ENCODE measurements at places on chromosomes 2 and 18.

- no peak for ATAC-seq
Observed at GRCh38 chr2:200258081-200258480, 48.4 kb upstream of the SPATS2L start.

GRCh38 chr2:28592481-28592880 lies 96.6 kb downstream of the PLB1 start:
- ATAC-seq, result no peak

DNA sequence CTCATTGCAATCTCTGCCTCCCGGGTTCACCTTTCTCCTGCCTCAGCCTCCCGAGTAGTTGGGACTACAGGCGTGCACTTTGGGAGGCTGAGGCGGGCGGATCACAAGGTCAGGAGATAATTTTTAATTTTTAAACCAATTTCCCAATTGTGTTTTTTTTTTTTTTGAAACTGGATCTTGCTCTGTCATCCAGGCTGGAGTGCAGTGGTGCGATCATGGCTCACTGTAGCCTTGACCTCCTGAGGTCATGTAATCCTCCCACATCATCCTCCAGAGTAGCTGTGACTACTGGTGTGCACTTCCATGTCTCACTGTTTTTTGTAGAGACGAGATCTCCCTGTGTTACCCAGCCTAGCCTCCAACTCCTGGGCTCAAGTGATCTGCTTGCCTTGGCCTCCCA lies 49.3 kb downstream of the GLS start:
- no peak for ATAC-seq

DNA sequence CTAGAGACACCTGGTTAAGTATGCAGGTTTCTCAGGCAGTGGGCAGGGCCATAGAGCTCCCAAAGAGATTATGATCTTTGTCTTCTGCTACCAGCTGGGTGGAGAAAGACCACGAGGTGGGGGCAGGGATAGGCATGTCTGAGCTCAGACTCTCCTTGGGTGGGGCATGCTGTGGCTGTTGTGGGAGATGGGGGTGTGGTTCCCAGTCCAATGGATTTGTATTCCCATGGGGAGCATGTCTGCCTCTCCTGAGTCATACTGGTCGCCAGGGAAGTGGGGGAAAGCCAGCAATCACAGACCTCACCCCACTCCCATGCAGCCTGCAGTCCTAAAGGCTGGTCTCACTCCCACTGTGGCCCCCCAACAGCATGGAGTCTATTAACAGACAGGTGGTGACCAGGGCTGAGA lies 31.4 kb upstream of the RHOB start:
- ATAC-seq, result no peak

- no peak for ATAC-seq
Observed at GRCh38 chr2:102331311-102331980, 20.1 kb downstream of the IL1RL1 start.

DNA sequence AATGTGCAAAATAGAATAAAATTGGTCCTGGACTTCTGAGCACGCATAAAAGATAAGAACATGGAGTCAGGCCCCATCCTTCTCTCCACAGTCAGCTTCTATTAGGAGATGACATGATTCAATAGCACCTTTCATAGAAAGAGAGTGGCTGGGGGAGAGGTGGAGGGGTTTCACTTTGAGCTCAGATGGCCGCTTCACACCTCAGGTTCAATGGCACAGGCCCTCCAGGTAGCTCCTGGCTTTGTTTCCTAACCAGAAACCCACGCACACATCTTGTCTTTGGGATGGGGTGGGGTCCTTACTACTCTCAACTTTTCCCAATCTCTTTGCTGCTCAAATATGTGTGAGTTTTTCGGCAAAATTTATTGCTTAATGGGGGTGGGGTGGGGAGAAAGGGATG lies 332.3 kb downstream of the CLIP4 start:
- no peak for ATAC-seq

GRCh38 chr2:200338692-200339091 lies 32.2 kb downstream of the SPATS2L start:
- ATAC-seq, result no peak

DNA sequence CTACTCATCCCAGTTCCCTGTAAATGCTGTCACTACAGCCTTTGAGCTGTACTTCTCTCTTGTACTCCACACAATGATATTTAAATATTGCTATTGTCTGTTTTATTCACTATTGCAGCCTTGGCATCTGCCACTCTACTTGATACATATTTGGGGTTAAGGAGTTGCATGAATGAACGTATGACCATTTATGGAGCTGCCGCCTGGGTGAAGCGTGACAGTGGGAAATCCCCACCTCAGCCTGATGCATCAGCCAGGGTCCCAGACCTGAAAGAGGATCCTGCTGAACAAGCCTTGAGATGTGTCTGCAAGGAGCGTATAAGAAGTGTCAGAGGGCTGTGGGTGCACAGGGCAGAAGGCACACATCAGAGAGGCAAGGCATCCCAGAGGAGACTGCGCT lies 39.1 kb downstream of the MRPL35 start:
- peak; percentile 89 for ATAC-seq

- no peak for ATAC-seq
Observed at GRCh38 chr2:109427661-109428091, 186.1 kb downstream of the SEPTIN10 start.

DNA sequence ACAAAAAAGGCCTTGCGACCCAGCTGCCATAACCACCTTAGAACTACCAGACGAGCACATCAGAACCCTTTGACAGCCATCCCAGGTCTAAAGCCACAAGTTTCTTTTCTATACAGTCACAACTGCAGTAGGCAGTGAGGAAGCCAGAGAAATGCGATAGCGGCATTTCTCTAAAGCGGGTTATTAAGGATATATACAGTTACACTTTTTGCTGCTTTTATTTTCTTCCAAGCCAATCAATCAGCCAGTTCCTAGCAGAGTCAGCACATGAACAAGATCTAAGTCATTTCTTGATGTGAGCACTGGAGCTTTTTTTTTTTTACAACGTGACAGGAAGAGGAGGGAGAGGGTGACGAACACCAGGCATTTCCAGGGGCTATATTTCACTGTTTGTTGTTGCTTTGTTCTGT lies 48.8 kb downstream of the FEZ2 start:
- ATAC-seq, result peak; percentile 14

- no peak for ATAC-seq
Observed at GRCh38 chr18:49752095-49752457, 61.3 kb downstream of the ACAA2 start.

GRCh38 chr18:21241301-21242048 lies 557 bp upstream of the GREB1L start:
- ATAC-seq, result no peak

DNA sequence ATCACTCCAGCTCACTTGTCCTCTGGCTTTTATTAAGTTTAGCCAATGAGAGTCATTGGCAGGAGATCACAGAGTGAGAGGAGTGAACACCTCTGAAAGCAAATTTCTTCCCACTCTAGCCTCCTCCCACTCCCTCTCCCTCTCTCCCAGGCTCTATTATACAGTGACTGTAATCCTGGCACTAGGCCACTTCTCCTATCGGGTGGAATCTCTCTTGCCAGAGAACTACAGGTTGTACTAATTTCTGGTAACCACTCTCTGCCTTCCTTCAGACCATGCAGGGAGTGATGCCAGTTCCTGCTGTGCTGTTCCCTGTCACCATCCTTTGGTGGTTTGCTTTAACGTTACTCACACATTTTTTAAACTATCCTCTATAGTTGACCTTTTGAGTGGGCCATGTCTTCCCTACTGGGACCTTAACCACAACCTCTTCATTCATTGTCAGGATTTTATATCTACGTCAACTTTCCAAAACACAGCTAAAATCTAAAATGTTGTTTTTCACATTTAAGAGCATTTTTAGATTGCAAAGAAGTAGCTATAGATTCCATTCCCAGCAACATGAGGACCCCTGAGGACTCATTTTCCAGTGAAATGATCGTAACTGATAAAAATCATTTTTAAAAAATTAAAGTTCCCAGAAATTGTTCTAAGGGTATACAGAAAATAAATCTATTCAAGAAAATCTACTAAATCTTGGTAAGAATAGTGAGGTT lies 217.1 kb downstream of the MREG start:
- peak; percentile 68 for ATAC-seq
